ENCODE measurements at places on chromosomes 3 and 15.

GRCh38 chr3:66177026-66177425, 43.8 kb upstream of the SLC25A26 start:
- no peak for DNase-seq

GRCh38 chr3:5054098-5054497, 68.0 kb upstream of the ARL8B start:
- DNase-seq: no peak

DNA sequence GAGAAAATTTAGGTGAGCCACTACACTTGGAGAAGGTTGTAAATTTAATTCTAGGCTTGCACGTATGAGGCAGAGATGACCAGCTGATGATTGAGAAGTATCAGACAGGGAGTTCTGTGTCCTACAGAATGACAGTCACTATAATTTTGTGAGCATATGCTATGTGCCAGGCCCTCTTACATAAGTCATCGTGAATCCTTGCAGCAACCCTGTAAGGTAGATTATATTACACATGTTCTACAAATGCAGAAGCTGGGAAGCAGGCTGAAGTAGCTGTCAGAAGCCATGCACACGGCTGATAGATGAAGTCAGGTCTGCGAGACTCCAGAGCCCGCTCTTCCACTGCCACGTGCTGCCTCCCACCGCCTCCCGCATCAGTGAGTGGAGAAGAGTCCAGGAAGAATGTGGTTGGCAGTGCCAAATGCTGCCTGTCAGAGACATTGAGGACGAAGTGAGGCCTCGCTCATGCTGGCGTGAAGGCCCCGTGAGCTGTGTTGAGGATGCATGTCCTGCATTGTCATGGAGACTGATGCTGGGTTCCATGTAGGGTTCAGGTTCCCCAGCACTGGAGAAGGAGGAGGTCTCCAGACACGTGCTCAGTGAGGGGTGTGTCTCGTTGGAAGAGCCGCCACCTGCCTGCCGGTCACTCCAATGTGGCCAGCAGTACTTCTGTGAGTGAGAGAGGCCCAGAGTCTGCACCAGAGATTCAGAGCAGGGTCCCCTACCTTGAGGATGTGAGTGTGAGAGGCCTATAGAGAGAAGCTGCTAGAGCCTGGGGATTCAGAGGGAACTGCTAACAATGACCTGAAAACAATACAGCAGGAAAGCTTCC, 123.3 kb upstream of the PLXNA1 start:
- DNase-seq: no peak

DNA sequence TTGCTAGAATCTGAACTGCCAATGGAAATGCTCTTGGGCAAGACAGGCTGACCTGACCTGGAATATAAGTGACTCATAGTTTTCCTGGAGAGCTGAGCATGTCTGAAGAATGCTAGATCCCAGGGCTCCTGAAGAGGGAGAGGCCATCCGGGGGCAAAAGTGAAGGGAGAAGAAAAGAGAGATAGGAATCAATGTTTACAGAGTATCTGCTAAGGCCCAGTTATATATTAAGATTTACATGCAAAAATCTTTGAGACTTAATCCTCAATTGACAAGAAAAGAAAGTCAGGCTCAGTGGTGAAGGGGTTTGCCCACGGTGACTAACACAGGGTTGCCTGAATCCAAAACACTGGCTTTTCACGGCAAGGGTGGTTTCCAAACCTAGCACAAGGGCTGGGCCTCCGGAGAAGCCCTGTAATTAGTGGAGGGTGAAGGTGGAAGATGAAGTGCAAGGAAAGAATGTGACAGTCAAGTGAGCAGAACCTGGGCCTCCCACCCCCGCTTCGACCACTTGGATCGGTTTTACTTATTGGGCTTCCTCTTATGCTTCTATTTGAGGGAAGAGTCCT, 91.7 kb upstream of the FGF12 start:
- no peak for DNase-seq

DNA sequence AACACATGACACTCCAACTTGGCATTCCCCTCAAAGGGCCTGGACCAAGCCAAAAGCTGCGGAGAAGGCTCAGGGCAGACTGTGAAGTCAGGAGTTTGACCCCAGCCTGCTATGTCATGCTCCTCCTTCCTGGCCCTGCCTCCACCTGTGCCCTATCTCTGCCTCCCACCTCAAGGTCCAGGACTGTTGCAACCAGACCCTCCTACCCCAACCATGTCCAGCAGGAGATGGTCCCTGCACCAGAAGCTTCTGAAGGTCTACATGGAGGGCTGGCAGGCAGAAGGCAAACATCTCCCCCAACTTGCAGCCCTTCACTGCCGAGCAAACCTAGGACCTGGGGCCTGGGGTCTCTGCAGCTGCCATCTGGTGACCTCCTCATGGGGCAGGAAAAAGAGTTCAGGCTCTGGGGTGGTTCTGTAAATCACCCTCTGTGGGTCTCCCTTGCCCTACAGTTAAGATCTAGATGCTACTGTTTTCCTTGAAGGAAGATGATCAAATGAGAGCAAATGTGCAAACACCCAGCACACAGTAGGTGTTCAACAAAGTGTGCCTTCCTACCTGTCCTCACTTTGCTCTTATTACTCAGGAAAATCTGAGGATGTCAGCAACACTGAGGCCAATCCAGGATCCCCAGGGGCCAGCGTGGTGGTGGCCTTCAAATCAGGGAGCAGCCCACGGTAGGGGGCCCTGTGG, 11.5 kb upstream of the CSK start:
- no peak for DNase-seq

Measured in GM12892 (cell line).